Right atrium auricular region (tissue), 2 donors: ENCODE measurements at places on chromosomes 3 and 15. TPM values are rescaled to one million over a fixed set of nuclear protein-coding genes. Genes with fewer than 3 reads are reported as not detected.

Gene TNFAIP8L3
- 7.7 TPM for total RNA-seq

Gene SEMA3F
- 6.3 TPM for total RNA-seq

Gene PTX3
- total RNA-seq: 0.59 TPM

Gene EPB42
- 1.1 TPM for total RNA-seq

Gene ROPN1B
- total RNA-seq: 3.9 TPM

- H3K27me3 ChIP-seq: no peaks in the 10 kb centered on the region
- peaks cover 5% of the 10 kb centered on the region for H3K36me3 ChIP-seq
- no peak overlapping the region for H3K27ac ChIP-seq
These were observed 79.8 kb downstream of the NECTIN3 start for GRCh38 chr3:111151438-111151837.

GRCh38 chr3:124439603-124440002 lies 290.6 kb upstream of the UMPS start:
- peaks cover 13% of the 10 kb centered on the region for H3K36me3 ChIP-seq
- H3K4me3 ChIP-seq: no peak overlapping the region
- H3K27me3 ChIP-seq: no peaks in the 10 kb centered on the region
- H3K4me1 ChIP-seq: no peaks in the 10 kb centered on the region

DNA sequence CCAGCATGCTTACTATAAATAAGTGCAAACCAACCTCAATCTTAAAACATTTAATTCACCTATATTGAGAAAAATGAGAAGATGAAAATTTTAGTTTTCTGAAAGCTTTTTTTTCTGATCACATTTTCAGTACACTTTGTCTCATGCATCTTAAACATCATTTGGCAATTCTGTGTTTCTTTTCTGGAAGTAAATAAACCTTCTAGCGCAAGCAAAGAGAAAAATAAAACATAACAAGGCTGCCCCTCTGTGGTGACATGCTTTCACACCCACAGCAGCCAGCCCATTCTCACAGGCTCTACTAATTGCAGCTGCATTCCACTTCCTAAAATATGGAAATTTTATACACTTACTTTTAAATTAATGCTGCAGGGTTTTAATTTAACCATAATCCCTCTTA lies 90.1 kb downstream of the NEK10 start:
- H3K36me3 ChIP-seq: no peaks in the 10 kb centered on the region
- DNase-seq: no peak
- no peak overlapping the region for H3K4me3 ChIP-seq
- no peaks in the 10 kb centered on the region for H3K4me1 ChIP-seq
- no peaks in the 10 kb centered on the region for H3K27me3 ChIP-seq

DNA sequence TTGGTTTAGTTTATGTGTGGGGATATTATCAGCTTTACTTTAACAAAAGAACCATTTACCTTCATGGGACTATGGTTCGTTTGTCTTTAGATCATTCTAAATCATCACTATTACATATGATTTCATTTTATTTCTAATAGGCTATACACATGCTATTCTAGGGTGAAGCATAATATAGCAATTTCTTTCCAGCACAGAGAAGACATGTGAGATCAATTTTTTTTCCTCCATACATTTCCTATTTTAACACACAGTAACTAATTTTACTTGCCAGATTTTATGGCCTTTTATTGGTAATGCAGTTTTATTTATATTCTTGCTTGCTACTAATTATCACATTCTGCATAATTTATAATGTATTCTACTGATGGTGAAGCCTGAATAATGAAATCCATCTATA lies 287.1 kb downstream of the ROBO1 start:
- no peaks in the 10 kb centered on the region for H3K36me3 ChIP-seq
- no peak for DNase-seq
- no peaks in the 10 kb centered on the region for H3K27me3 ChIP-seq
- H3K27ac ChIP-seq: no peak overlapping the region
- H3K4me3 ChIP-seq: no peak overlapping the region

DNA sequence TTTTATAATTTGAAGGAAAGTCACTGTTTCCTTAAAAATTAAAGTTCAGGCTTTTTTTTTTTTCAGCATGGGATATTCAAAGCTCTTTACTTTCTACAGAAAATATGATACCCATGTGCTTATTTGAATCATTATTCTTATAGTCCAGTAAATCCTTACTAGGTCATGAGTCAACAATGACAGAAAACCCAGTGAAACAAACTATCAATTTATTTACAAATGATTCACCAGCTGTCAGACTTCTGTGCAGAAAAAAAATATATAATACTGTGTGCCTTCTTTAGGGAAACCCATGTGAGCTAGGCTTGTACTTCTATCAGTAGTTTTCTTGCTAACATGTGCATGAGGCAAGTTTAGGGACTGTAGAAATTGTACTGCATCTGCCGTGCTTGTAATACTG lies 1.2 kb downstream of the ACP3 start:
- no peaks in the 10 kb centered on the region for H3K27me3 ChIP-seq
- DNase-seq: no peak
- peak overlapping the region; percentile 5 for H3K4me3 ChIP-seq
- H3K27ac ChIP-seq: no peak overlapping the region
- no peaks in the 10 kb centered on the region for H3K4me1 ChIP-seq
- no peaks in the 10 kb centered on the region for H3K36me3 ChIP-seq

GRCh38 chr3:59884409-59884808 lies 834.6 kb upstream of the CFAP20DC start:
- no peaks in the 10 kb centered on the region for H3K36me3 ChIP-seq
- no peaks in the 10 kb centered on the region for H3K4me1 ChIP-seq
- H3K27me3 ChIP-seq: no peaks in the 10 kb centered on the region

GRCh38 chr3:157487339-157487738 lies 15.9 kb downstream of the VEPH1 start:
- DNase-seq: no peak
- no peak overlapping the region for H3K27ac ChIP-seq
- H3K4me1 ChIP-seq: no peaks in the 10 kb centered on the region
- H3K36me3 ChIP-seq: no peaks in the 10 kb centered on the region

- no peak overlapping the region for H3K4me3 ChIP-seq
- H3K27me3 ChIP-seq: no peaks in the 10 kb centered on the region
- no peaks in the 10 kb centered on the region for H3K4me1 ChIP-seq
- no peak overlapping the region for H3K27ac ChIP-seq
These were observed 220.3 kb downstream of the SOX2 start for GRCh38 chr3:181932039-181932438.

GRCh38 chr3:117545484-117545883 lies 835.9 kb downstream of the TUSC7 start:
- no peaks in the 10 kb centered on the region for H3K36me3 ChIP-seq
- H3K27me3 ChIP-seq: no peaks in the 10 kb centered on the region
- H3K27ac ChIP-seq: no peak overlapping the region
- no peak for DNase-seq
